ENCODE measurements at places on chromosomes 2 and 18. TPM values are rescaled to one million over a fixed set of nuclear protein-coding genes. Genes with fewer than 3 reads are reported as not detected.

DNA sequence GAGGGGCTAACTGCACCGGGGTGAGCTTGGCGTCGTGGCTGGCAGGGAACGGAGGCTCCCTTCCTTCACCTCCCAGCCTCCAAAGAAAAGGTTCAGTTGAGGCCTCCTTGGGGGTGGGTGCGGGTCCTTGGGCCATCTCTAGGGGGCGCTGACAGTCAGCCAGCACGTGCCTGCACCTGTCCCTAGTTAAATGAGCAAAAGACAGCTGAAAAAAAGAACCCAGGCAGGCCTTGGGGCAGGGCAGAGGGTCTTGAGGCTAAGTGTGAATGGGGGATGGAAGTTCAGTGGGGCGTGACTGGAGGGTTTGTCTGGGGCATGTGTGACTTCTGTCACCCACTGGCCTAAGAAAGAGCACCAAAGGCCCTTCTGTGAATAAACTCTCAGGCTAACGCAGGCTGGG, 56.4 kb downstream of the ZFP36L2 start:
- no peak for DNase-seq

The SERTAD2 gene
- 34.4 TPM for total RNA-seq

GRCh38 chr18:13658436-13659204, 67.7 kb downstream of the FAM210A start:
- no peak for DNase-seq

DNA sequence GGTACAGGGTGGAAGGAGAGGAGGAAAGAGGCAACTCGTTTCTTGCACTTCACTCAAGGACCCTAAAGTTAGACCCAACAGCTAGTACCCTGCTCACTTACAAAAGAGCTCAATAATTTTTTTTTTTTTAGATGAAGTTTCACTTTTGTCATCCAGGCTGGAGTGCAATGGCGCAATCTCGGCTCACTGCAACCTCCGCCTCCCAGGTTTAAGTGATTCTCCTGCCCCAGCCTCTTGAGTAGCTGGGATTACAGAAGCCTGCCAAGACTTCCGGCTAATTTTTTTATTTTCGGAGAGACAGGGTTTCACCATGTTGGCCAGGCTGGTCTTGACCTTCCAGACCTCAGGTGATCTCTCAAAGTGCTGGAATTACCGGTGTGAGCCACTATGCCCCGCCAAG, 4.1 kb downstream of the ASB3 start:
- no peak for DNase-seq

The FIGN gene
- total RNA-seq, result 4.1 TPM

The LRATD1 gene
- 0.08 TPM for total RNA-seq

DNA sequence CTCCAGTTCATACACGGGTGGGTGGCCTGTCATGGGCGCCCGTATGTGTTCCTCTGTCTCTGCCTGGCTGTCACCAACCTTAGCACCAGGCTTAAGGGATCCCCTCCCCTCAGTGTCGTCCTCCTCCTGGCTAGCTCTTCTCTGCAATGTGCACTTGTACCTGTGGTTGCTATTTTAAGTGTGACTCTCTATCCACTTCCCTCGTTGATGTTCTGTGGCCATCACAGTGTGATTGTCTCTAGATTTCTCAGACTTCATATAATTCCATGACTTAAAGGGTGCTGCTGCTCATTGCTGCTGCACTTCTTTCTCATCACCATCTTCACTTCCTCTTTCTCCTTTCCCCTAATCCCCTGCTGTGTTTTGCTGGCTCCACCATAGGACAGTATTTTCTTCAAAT, 143.4 kb downstream of the EML6 start:
- DNase-seq, result no peak

The NYAP2 gene
- not detected for total RNA-seq

DNA sequence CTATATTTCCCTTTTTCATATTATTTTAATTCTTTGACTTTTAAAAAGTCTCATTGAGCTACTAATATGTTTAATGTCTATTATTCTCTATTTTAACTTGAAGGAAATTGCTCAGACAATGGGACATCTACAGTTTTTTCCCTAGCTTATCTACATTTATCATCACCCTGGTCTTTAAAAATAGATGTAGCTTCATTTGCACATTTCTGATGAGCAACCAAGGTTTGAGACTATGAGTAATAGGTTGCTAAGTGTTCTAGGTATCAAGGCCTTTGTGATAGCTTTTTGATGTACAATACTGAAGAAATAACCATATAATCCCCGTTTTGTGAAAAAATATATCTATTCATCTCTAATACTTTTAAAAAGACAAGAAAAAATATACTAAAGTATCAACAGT, 47.0 kb downstream of the STAT4 start:
- no peak for DNase-seq

DNA sequence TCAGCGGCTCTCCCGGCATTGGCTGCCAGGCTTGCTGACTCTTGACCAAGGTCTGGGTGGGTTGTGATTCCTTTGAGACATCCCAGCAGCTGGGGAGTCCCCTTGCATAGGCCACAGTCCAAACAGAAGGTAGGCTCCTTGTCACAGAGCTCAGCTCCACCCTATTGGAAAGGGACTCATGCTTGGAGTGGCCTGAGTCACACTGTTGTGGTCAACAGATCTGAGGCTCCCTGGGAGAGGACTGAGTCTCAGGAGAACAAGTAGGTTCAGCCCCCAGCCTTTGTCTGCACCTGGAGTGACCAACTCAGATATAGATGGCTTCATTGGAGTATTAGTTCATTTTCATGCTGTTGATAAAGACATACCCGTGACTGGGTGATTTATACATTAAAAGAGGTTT, 32.1 kb upstream of the SH3BP4 start:
- DNase-seq, result no peak

DNA sequence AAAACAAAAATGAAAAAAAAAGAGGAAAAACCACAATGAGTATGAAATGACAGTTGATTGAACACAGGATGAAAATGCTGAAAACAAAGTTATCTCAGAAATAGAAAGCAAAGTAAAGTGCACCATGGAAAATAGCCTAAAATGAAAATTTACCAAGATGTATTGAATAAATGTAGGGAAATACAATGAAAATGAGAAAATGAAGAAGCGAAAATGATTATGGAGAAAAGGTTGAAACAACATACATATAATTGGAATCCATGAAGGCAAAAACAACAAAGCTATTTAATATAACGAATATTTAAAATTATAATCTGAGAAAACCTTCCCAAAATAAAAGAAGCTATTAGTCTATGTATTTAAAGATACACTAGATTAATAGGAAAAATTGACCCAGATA, 147.4 kb downstream of the TMEM18 start:
- no peak for DNase-seq

The CKAP2L gene
- 26.4 TPM for total RNA-seq

GRCh38 chr18:9535430-9535991, 60.2 kb downstream of the RALBP1 start:
- DNase-seq, result peak; percentile 97

GRCh38 chr18:75223687-75224347, 13.2 kb downstream of the TSHZ1 start:
- no peak for DNase-seq

The RMND5A gene
- 20.2 TPM for total RNA-seq

The CNGA3 gene
- total RNA-seq, result 0.18 TPM

DNA sequence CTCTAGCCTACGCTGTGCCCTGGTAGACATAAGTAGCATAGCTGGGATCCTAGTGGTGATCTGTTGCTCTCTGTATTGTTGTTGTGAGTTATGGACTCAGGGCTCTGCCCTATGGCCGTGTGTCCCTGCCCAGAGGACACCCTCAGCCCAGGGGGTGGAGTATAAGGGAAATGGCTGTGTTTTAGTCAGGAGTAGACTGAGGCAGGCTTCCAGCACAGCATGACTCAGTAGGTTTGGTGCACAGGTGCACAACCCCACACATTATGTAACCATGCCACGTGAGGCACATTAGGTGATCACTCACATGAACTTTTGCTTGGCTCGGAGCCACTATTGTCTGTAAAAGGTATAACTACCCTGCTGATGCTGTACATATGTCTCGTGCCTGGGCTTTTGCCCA, 59.9 kb upstream of the PEX13 start:
- DNase-seq, result peak; percentile 9

DNA sequence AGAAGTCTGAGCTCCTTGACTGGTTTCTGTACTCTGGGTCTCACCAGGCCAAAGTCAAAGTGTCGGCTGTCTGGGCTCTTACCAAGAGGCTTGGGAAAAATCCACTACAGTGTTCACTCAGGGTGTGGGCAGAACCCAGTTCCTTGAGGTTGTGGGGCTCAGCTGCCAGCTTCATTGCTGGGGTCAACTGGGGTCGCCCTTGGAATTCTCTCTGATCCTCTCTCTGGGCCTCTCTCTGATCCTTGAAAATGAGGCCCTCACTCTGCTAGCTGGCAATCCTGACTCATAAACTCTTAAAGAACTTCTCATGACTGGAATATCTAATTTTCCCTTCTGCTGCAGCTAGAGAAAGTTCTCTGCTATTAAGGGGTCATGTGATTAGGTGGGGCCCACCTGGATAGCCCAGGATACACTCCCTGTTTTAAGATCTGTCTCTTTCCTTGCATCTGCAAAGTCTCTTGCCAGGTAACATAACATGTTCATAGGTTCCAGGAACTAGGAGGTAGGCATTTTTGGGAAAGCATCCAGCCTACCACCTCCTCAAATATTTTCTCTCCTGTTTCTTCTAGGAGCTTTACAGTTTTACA, 66.3 kb downstream of the SP110 start:
- peak; percentile 10 for DNase-seq

- peak; percentile 84 for DNase-seq
These were observed 126.6 kb downstream of the UBE2E3 start for GRCh38 chr2:181106789-181107627.

DNA sequence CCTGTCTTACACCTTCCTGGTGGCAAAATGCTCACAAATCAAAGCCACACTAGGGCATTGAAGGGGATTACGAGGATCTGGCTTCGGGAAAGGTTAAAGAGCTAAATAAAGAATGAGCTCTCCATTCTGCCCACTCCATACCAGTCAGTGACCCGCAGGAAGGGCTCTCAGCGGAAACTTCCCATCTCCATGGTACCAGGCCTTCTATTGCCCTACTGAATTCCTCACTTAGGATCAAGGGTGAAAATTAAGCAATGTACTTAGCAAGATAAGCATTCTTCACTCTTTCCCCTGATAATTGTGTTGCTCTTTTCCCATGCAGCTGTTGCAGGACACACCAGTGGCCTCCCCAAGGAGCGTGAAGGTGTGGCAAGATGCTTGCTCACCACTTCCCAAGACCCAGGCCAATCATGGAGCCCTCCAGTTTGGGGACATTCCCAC, 75.6 kb upstream of the TTC39C start:
- no peak for DNase-seq

DNA sequence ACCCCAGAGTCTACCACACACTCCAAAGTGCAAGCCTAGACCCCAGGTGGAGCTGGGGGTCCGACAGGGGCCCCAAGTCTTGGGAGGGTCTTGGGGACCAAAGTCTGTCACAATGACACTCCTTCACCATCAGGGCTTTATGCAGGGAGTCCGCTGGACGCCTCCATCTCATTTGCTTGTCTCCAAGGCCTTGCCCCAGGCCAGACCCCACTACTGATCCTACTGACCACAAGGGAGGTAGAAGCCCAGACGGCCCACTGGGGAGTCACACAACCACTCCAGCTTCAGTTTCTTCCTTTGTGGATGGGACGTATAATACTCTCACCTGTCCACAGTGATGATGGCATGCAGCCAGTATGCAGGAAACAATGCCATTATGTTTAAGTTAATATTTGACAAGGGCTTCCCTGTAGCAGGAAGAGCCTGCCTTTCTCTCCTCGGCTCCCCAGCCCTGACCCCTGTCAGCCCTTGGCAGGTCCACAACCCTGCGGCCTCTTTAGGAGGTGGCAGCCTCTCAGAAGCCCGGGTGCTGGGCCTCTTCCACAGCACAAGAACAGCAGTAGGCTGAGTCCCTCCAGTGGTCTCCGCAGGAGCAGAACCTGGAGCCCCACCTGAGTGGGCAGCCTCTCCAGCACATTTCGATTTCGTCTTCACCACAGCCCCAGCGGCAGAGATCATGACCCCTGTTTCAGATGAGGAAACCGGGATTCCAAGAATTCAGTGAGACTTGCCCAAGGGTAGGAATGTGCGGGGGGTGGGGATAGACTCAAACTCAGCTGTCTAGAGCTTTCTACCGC, 6.5 kb downstream of the BIN1 start:
- peak; percentile 23 for DNase-seq

- no peak for DNase-seq
These were observed 1.3 kb upstream of the LYPD6 start for GRCh38 chr2:149329068-149329467.

The CD8A gene
- total RNA-seq, result not detected

- no peak for DNase-seq
These were observed 5.5 kb upstream of the TACR1 start for GRCh38 chr2:75204833-75205232.

DNA sequence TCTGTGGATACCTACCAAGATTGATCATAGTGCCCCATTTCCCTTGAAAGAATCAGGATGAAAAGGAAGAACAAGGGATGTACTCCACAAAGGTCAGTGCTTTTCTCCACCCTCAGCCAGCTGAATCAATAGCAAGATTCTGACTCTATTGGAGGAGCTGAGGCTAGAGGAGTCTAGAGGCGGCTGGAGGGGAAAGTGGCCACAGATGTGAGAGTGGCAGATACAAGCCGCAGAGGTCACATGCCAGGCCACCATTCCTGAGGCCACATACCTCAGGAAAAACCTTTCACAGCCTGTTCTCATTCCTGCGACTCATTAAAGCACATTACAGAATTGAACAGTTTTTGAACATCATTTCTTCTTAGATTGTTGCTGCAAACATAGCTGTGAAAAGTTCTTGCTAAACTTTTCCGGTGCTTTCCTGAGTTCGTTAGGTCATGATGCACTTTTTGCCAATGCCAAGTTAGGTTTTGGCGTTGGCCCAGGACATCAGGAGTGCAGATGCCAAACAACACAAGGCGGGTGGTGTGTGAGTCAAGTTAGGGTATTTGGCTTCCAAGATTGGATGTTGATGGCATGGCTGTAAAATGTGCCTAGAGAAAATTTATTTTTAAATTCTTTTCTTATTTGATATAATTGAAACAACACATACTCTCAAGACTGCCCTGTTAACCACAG, 160.7 kb upstream of the SP5 start:
- DNase-seq, result peak; percentile 41

The IL1R2 gene
- 0.57 TPM for total RNA-seq

DNA sequence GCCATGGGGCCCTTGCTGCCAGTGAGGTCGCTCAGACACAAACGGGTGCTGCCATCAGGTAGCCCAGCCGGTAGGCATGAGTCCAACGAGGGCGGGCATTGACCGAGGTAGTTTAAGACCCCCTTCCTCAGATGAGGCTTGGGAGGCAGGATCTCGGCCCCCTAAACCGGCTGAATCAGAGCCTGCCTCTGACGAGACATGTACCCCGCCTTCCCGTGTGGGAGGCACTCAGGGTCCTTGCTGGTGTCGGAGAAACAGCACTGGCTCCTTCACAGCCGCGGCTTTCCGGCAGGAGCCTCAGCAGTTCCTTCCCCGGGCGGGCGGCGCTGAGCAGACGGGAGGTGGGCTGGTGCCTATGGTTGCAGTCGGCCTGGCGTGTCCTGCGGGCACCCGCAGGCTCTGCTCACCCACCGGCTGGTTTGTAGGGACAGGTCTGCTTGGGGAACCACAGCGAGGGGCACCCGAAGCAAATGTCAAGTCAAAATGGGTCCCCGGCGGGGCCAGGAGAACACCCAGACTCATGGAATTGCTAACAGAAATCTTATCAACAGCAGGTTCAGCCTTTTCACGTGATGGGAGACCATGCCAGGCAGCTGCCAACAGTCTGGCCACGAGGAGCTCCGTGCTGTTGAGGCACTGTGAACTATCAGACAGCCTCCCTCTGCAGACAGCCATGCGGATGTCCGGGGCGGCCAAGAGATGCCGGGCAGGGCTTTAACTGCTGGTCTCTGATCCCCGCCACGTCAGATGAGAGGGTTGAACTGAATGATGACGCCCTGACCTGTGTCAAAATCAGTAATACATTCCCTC, 2.8 kb downstream of the KCNG2 start:
- no peak for DNase-seq

All from fibroblast of the aortic adventitia (primary cell).